ENCODE measurements at places on chromosomes 7 and 10. TPM values are rescaled to one million over a fixed set of nuclear protein-coding genes. Genes with fewer than 3 reads are reported as not detected.

Gene CALY
- not detected for total RNA-seq

Gene CTAGE6
- total RNA-seq = 20.7 TPM

- DNase-seq = no peak
These were observed 5.2 kb downstream of the STEAP2 start for GRCh38 chr7:90216771-90217170.

- DNase-seq = peak; percentile 58
These were observed 6.7 kb upstream of the SMNDC1 start for GRCh38 chr10:110311357-110311949.

DNA sequence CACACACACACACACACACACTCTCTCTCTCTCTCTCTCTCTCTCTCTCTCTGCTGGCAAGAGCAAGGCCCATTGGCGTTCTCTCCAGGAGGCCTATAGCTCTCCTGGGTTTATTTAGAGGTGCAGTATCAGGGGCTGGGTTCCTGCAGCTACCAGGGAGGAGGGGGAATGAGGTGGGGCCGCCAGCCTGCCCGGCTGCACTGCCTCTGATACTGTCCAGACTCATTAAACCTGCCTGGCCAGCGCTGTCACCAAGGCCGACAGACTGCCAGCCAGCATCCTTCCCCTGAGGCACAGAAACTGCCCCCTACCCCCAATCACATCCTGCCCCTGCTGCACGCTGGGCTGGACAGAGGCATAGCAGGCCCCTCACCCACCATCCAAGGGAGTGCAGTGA is 4.3 kb downstream of the PRRT4 start:
- DNase-seq = peak; percentile 67

DNA sequence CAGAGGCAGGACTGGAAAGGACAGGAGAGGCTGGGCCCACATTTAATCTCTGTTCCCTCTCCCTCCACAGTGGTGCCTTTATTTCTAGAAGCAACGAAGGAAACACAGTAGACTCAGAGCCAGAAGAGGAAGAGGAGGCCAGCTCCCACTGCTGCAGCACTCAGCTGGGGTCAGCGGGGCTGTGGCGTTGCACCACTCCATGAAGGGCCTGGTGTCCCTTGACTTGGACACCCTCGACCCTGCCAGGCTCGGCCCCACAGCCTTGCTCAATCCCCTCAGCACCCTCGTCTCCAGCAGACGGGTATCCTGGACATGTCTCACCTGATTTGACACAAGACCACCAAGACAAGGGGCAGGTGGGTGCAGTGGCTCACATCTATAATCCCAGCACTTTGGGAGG is 38.8 kb downstream of the PRKAG2 start:
- no peak for DNase-seq

GRCh38 chr10:104036518-104037260 is 49.0 kb downstream of the COL17A1 start:
- DNase-seq = no peak

DNA sequence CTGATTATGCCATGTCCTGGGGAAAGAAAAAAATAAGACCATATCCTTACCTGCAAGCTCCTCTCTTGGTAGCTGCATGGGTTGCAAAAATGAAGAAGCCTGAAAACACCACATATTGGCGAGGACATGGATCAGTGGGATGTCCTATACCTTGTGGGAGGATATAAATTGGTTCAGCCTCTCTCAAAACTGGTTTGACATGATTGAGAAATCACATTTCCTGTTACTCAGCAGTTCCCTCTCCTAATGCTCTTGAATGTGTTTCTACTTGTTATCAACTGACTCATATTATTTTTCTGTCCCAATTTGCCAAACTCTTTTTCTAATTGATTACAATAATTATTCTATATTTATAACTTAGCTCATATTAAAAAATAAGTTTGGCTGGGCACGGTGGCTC is 380.2 kb downstream of the EXOC4 start:
- DNase-seq = no peak

Gene GDF10
- 0.48 TPM for total RNA-seq

DNA sequence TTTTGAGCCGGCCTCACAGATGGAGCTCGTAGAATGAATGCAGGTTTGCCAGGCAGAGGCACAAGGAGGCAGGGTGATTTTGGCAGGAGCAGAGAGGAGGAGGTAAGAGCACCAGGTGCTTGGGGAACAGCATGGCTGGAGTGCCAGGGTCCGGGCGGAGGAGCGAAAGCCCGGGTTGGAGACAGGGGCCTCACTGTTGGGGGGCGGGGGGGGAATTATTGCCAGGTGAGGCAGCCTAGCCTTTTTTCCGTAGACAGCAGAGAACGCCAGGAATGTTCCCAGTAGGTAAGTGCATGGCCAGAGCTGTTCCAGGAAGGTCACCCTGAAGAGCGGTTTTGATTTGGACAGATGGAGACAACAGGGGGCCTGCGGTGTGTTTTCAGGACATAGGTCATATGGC is 9.5 kb downstream of the SRRM3 start:
- DNase-seq = no peak

DNA sequence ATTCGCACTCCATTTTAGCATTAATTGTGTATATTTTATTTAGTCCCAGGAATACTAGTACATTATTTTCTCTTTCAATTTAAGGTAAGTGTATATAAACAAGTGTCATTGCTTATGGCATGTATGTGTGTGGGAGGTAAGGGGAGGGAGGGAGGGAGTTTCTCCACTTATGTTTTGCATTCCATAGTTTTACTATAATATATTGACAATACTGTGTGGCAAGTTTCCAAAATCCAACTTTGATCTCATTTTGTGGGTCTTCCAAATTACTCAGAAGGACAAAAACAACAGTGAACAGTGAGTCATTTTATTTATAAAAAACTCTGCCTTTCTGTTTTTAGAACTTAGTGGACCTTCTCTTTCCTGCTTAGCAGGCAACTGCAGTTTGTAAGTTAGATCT is 102.3 kb upstream of the SEMA3E start:
- no peak for DNase-seq

Gene HOXA10
- 14.2 TPM for total RNA-seq

- no peak for DNase-seq
These were observed 570.7 kb downstream of the REEP3 start for GRCh38 chr10:64091897-64092296.

DNA sequence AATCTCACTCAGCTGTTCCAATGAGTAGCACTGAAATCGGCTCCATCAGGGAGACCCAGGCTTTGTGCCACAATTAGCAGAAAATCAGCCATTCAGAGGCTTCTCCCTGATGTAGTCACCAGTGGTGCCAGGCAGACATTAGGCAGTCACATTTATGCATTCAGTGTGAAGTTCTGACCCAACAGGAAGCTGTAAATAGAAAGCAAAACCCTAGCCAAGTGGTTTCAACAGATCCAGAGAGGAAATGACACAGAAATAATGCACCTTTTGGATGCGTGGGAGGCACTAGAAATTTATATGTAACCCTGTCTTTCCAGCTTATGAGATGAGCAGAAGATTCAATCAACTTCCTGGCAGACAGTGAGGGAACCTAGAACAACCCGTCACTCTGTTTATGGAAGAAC is 186.4 kb downstream of the PDE1C start:
- DNase-seq = peak; percentile 8

DNA sequence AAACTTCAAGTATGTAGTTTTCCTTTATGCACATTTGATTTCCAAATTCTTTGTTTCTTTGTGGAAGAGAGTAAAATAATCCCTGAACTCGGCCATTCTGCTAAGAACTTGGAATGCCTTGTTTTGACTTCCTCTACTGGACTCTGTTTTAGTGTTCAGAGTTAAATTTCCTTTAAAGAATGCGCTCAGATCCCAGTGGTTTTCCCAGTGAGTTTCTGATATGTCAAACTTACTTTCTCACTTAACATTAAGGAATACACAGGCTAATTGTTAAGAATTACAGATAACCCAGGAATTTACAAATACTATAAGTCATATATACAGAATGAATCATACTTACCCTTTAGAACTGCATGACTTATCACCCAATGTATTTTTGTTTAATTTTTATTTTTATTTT is 1067.6 kb upstream of the CELF2 start:
- no peak for DNase-seq

DNA sequence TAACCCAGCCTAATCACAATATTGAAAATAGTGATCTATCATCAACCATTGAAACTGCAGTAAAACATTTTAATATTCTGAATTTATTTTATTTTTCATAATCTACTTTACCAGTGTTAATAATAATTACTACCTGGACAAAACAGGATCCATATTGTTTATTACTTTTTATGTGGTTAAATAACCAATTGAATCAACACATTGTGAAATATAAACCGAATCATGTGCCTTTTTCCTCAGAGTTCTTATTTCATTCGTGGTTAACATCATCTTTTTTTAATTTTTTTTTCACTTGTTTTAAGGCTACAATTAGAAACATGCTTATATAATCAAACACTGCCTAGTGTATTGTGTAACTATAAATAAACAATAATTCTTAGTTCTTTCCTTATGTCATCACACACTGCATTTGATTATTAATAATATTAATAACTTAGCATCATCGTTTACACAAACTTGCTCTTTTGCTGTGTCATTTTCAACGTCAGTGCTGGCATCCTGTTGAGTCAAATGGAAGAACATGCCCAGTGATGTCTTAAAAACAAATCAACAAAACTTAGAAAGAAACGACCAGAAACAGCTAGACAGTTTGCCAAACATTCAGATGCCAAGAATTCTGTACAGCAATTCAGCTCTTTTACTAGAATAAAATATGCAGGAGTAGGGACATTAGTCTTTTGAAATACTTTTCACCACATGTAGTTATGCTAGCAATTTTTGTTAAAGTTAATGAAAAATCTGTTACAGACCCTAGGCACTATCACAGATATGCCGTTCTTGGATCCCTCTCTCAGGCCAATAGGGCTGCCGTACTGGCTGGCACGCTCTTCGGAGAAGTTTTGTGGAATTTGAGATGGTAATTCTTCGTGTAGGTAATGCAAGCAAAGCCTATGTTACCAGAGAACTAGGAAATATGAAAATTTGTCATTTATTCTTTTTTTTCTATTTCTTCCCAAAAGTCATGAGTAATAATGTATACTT is 330.4 kb upstream of the SEMA3A start:
- no peak for DNase-seq

Gene MET
- 23.1 TPM for total RNA-seq

Gene ZNF277
- 32.0 TPM for total RNA-seq

- DNase-seq = no peak
These were observed 163.2 kb downstream of the SH2D4B start for GRCh38 chr10:80700760-80701444.

GRCh38 chr7:116142850-116143249 is 67.5 kb upstream of the TES start:
- DNase-seq = no peak

DNA sequence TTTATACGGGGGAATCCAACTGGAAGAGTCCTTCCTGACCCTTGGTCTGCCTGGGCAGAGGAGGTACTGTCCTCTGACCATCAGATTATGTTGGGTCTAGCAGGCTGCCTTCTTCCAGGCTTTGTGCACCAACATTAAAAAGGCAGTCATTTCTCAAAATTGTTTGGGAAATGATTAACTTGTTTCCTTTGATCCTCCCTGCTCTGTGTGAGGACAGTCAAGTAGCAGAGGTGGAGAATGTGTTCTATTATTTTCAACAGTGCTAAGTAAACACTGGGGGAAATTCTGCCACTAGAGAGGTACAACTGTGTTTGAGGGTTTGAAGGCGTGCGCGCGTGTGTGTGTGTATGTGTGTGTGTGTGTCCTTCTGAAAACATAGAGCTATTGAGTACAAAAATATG is 20.6 kb downstream of the ACSL5 start:
- no peak for DNase-seq

DNA sequence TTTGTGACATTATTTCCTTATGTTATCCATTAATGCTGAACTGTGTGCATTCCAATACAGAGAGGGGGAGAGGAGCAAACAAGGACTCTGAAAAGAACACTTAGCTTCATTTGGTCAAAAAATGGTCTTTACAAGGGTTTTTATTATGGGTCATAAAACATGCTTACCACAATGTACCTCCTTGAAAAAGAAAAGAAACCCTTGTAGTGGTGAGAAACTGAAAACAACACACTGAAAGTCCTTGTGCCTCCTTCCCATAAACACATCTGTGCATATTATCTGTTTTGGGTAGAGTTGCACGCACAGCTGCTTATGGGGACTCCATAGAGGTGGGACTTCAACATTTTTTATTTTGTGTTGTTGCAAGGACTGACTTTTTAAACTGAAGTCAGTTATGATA is 98.7 kb downstream of the CDK6 start:
- DNase-seq = no peak

Gene PIK3AP1
- 18.3 TPM for total RNA-seq

DNA sequence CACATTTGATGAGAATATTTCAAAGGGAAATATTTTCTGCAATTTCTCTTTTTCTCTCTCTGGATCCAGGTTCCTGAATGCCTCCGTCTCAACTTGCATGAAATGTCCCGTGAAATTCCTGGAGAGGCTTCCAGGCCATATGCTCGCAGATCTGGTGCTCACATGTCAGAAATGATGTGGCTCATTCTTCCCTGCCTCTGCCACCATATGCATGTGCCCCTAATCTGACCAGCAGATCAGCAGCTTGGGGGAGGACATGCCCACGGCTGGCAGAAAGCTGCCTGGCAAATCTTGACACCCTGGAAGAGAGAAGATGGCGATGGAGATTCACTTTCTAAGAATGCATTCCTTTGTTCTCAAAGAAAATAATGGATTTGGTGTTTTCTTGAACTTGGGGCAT is 490.7 kb downstream of the RPS24 start:
- DNase-seq = no peak

Gene PILRA
- total RNA-seq = not detected

DNA sequence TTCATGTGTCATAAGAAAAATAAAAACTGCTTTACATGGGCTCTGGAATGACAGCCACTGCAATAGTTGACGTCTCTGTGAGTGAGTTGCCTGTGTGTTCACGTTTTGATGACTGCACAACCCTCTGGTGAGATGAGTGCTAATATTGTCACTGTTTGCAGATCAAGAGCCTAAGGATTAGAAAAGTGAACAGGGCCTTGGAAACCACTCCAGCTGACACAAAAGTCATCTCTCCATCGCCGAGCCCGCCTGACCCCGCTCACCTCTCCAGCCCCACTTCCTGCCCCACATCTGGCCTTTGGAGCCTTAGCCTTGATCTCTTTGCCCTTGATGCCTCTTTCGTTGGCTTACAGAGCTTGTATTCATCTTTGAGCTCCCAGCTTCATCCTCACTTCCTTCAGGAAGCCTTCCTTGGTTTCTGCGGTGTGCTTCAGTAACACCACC is 351.7 kb downstream of the TCERG1L start:
- no peak for DNase-seq

- DNase-seq = no peak
These were observed 544.3 kb downstream of the TCERG1L start for GRCh38 chr10:130767116-130767730.

Gene ALOX5
- total RNA-seq = 19.3 TPM

GRCh38 chr7:106175507-106175906 is 63.4 kb upstream of the SYPL1 start:
- no peak for DNase-seq

GRCh38 chr10:24448351-24448999 is 239.5 kb downstream of the KIAA1217 start:
- DNase-seq = no peak

Gene NPY
- total RNA-seq = not detected

Gene PPP1R3C
- 189 TPM for total RNA-seq

Gene CLCN1
- total RNA-seq = not detected

Gene RET
- 4.3 TPM for total RNA-seq

GRCh38 chr10:58909881-58910280 is 266.6 kb upstream of the PHYHIPL start:
- no peak for DNase-seq

- DNase-seq = no peak
These were observed 29.1 kb downstream of the TRUB1 start for GRCh38 chr10:114967071-114967470.

- DNase-seq = no peak
These were observed 187.4 kb upstream of the TMEM72 start for GRCh38 chr10:44723619-44724325.

Data from umbilical cord (tissue), 2 donors.